Fibroblast of lung (primary cell): ENCODE measurements at places on chromosomes 2 and 18. TPM values are rescaled to one million over a fixed set of nuclear protein-coding genes. Genes with fewer than 3 reads are reported as not detected.

The TNFAIP6 gene
- total RNA-seq = 33.1 and 53.8 TPM in 2 replicates

The GPR35 gene
- total RNA-seq = 1.0 and 1.2 TPM in 2 replicates

The OTOS gene
- not detected in 2 replicates for total RNA-seq

The NUP35 gene
- 6.7 and 8.9 TPM in 2 replicates for total RNA-seq

The HOXD1 gene
- not detected in 2 replicates for total RNA-seq

The UGT1A4 gene
- not detected in 2 replicates for total RNA-seq

The SNORC gene
- 0.77 and 0.83 TPM in 2 replicates for total RNA-seq

The TCF23 gene
- total RNA-seq = under 0.01 TPM in 1 of 2 replicates, not detected in the other

The KCNS3 gene
- 1.3 and 6.3 TPM in 2 replicates for total RNA-seq

The SERPINB10 gene
- not detected in 2 replicates for total RNA-seq

The ATP8B1 gene
- 53.4 and 109 TPM in 2 replicates for total RNA-seq

The TTN gene
- total RNA-seq = 0.33 and 0.51 TPM in 2 replicates

DNA sequence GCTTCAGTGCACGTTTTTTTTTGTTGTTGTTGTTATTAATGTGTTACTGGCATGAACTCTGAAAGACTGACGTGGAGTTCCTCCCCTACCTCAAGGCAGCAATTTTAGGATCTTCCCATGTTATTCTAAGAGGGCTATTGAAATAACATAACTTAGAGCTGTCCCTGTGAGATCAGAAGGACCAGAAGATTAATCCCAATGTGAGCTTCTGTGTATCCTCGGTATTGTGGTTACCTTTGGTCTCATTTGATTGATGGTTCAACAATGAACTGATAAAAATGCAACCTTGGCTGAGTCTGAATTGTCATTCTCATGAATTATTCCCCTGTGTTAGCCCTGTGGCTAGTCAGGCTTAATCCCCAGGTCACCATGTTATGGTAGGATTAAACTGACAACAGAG, 394.1 kb downstream of the TRIB2 start:
- DNase-seq = no peak

DNA sequence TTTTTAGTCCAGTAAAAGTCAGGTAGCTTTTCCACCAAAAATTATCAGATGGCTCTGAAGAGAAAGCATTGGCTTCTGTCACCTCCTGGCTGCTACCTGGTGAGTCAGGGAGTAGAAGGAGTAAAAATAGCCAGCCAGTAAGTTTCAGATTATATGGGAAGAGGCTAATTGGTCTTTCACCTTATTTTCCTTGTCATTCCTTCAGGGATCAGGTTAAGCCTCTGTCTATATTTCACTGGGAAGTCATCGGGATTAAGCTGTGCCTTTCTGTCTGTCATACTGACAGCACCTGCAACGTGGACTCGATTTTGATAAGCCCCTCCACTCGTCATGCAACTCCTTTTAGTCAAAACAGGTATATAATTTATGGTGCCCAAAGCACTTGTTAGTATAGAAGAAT, 380.7 kb upstream of the CELF4 start:
- DNase-seq = no peak

- DNase-seq = peak; percentile 74
These were observed 38.1 kb upstream of the LCLAT1 start for GRCh38 chr2:30408961-30409387.

DNA sequence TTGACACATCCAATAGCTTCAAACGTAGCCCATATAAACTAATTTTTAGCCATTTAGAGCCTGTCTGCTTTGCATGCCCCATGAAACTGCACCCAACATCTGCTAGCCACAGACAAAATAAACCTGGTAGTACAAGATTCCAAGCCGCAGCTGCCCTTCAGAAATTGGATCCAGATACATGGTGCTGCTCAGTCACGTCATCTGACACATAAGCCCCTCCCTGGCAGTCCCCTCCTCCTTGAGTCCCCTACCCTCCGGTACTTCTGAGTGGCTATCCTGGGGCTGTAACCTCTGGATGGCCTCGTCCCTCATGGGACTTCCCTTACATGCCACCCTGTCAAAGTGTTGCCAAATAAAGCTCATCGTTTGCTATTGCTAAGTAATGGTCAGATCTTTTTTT, 33.8 kb downstream of the PROC start:
- no peak for DNase-seq

DNA sequence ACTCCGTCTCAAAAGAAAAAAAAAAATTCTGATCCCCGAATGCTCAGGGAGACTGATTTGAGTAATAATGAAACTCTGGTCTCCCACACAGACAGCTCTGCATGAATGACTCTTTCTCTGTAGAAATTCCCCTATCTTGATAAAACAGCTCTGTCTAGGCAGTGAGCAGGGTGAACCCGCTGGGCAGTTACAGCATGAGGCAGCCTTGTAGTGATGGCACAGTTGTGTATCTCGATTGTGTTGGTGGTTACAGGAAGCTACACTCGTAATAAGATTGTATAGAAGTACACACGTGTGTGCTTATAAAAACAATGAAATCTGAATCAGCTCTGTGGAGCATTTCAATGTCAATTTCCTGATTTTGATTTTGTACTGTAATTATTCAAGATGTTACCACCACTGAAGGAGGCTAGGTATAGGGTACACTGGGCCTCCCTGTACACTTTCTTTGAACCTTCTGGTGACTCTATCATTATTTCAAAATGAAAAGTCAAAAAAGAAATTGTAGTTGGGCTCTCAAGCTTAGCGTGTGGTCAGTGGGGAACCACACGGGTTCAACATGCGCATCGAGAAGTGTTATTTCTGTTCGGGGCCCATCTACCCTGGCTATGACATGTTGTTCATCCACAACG, 34.9 kb upstream of the ATP8B1 start:
- DNase-seq = no peak

GRCh38 chr18:69871363-69871762, 76.3 kb downstream of the CD226 start:
- DNase-seq = no peak

DNA sequence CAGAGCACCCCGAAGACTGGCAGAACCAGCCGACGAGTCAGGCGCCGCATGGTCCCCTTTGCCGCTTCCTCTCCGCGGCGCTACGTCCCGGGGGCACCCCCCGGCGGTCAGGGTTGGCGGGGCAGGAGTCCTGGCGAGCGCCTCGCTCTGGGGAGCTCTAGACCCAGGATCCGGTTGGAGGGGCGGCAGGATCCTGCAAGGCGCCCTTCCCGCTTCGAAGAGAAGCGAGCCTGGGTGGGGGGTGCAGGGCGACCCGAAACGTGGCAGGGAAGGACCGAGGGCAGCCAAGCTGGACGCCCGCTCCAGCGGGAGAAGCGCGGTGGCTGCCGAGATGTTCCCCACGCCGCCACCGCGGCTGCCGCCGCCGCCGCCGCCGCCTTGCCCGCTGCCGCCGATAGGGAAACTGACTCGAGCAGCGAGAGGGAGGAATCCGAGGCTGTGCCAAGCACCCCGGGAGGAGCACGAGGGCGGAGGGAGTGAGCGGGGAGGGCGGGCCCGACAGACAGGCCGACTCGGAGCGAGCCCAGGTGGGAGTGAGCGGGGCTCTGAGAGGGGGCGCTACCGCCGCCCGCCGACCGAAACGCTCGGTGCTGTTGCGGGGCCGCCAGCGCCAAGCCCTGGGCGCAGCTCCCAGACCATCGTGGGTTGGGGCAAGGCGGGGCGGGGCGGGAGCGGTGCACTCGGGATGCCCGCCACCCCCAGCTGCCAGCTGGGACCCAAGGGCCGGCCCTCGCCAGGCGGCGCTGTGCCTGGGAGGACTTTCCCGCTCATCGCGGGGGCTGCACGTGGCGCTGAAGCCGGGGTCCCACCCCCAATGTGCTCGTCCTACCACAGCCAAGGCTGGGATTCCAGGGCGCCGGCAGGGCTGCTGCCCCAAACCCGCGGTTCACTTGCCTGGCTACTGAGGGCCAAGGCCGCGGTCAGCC, at the start of gene GALNT14:
TSS of gene GALNT14 (minus strand) at position 404 of the 926 bp plus-strand sequence. CDS start at position 50, 354 bp downstream.
- peak; percentile 19 for DNase-seq

GRCh38 chr2:240917009-240917683, 11.0 kb downstream of the CROCC2 start:
- DNase-seq = no peak

DNA sequence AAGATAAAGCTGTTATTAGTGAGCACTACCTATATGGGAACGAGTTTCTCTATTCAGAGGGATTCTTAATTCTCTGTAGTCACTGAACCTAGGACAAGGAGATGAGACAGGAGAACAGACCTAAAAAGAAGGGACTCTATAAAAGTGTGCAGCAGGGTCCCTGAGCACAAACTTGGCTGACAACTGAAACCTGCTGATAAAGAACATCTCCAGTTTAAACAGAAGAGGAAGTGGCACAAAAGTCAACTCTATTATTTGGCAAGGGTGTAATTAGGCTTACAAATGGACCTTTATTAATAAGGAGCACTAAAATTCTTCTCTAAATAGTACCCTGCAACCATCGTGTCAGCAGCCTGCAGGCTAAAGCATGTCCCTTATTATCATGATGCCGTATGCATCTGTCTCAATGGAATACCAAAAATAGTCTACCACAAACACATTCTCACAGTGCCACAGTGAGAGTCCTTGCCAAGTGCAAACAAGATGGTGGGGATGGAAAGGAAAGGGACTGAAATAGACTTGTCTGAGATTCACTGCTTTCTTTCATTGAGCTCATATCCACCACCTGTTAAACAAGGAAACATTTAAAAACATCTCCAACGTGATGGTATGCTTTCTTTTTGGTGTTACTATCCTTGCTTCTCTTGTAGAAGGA, 260.2 kb downstream of the INSIG2 start:
- no peak for DNase-seq

DNA sequence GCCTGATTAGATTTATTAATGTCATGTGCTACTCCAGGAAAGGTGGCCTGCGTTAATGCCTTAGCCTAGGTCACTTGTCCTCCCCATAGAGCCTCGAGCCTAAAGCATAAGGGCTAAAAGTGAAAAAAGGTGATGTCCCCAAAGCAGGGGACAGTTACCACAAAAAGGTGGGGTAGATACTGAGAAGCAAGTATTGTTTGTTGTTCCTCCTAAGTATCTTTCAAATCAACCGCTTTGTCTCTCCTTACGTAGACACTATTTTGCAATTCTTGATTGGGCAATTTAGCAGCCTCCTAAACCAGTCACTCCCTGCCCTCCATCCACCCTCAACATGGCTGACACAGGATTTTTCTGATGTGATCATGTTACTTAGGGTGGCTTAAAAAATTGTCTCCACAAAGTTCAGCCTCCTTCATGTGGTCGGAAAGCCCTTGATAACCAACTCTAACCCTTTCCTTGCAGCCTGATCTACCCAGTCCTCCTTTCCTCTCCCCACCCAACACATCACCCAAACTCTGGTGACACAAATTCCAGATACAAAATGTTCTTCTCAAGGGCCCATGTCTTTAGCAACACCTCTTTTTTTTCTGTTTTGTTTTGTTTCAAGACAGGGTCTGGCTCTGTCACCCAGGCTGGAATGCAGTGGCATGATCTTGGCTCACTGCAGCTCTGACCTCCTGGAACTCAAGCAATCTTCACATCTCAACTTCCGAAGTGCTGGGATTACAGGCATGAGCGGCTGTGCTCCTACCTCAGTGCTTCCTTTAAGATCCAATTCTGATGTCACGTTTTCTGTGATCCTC, 6.9 kb downstream of the INHA start:
- peak; percentile 76 for DNase-seq

- DNase-seq = no peak
These were observed 62.9 kb downstream of the ARHGAP15 start for GRCh38 chr2:143192106-143192505.

GRCh38 chr2:59857109-59857508, 696.3 kb downstream of the BCL11A start:
- no peak for DNase-seq

GRCh38 chr2:2134037-2134436, 197.0 kb downstream of the MYT1L start:
- no peak for DNase-seq

- no peak for DNase-seq
These were observed 36.7 kb downstream of the TET3 start for GRCh38 chr2:74021407-74021755.

GRCh38 chr2:43013821-43014345, 212.5 kb downstream of the ZFP36L2 start:
- DNase-seq = no peak

DNA sequence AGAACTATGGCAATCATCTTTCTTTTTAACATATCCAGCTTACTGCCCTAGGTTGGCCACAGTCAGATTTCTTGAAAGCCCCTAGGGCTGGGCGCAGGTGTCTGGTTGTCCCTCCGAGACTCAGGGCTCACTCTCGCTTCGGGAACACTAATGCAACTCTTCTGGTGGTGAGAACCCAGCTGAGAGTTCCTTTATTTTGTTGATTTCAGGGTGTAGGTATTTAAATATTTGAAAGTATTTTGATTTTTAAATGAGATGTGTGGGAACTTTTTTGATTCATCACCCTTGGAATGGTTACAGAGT, 40.7 kb downstream of the INPP4A start:
- no peak for DNase-seq

- DNase-seq = no peak
These were observed 2.1 kb downstream of the DCTN1 start for GRCh38 chr2:74378007-74378406.

DNA sequence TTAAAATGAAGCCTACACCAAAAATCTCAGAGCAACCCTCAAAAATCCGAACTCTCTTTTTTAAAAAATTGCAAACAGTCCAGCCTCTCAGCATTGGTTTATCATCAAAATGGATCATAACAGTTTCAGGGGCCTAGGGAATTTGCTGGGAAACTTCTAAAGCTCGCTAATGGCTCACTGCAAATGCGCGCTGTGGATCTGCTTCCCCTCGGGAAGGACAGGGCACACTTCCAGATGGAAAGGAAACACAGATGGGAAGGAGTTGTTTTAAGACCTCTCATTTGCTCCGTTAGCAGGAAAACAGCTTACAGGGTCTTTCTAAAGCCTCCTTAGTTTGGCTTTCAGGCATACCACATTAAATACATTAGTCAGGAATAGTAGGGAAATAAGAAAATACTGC, 27.2 kb downstream of the FECH start:
- no peak for DNase-seq

GRCh38 chr2:160652236-160652635, 158.6 kb upstream of the RBMS1 start:
- peak; percentile 62 for DNase-seq

DNA sequence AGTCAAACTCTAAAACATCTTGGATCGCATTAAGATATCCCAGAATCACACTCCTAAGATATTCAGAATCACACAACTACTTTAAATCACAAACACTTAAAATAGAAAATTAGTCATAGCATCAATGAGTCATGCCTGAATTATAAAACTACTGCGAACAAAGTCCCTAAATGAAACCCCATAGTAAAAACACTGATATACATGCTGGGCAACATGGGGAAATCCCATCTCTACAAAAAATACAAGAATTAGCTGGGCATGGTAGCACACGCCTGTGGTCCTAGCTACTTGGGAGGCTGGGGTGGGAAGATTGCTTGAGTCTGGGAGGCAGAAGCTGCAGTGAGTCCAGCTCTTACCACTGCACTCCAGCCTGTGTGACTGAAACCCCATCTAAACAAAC, 101.7 kb downstream of the COBLL1 start:
- DNase-seq = peak; percentile 59

GRCh38 chr2:216216951-216217903, 108.1 kb downstream of the XRCC5 start:
- peak; percentile 57 for DNase-seq
